ENCODE measurements at places on chromosomes 4 and X.

GRCh38 chr4:95572304-95572991 lies 23.7 kb upstream of the UNC5C start:
- peak; percentile 69 for DNase-seq
- H3K27ac ChIP-seq, result no peak overlapping the region
- H3K27me3 ChIP-seq, result no peaks in the 10 kb centered on the region
- no peaks in the 10 kb centered on the region for H3K36me3 ChIP-seq
- H3K4me3 ChIP-seq, result no peak overlapping the region

- no peak for DNase-seq
- no peak overlapping the region for H3K4me3 ChIP-seq
- H3K4me1 ChIP-seq, result no peaks in the 10 kb centered on the region
- no peak overlapping the region for H3K27ac ChIP-seq
- H3K27me3 ChIP-seq, result no peaks in the 10 kb centered on the region
Measured at GRCh38 chr4:165692082-165692481, 181.0 kb upstream of the TLL1 start.

DNA sequence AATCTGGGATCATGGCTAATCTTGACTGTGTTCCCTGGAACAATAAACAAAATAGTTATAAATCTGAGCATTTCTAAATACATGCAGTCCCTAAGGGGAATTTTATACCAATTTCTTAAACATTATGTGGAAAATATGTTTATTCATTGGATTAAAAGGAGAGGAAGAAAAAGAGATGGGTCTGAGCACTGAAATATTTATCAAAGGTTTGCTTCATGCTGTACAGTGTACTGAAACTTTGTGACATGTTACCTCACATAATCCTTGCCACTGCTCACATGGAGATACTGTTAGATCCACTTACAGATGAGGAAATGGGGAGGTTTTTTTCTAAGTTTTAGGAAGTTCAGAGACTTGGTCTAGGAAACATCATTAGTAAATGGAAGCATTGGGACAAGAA lies 443.6 kb downstream of the SPRY1 start:
- H3K36me3 ChIP-seq, result peaks cover 6% of the 10 kb centered on the region
- no peak for DNase-seq
- H3K4me3 ChIP-seq, result no peak overlapping the region
- no peak overlapping the region for H3K27ac ChIP-seq

DNA sequence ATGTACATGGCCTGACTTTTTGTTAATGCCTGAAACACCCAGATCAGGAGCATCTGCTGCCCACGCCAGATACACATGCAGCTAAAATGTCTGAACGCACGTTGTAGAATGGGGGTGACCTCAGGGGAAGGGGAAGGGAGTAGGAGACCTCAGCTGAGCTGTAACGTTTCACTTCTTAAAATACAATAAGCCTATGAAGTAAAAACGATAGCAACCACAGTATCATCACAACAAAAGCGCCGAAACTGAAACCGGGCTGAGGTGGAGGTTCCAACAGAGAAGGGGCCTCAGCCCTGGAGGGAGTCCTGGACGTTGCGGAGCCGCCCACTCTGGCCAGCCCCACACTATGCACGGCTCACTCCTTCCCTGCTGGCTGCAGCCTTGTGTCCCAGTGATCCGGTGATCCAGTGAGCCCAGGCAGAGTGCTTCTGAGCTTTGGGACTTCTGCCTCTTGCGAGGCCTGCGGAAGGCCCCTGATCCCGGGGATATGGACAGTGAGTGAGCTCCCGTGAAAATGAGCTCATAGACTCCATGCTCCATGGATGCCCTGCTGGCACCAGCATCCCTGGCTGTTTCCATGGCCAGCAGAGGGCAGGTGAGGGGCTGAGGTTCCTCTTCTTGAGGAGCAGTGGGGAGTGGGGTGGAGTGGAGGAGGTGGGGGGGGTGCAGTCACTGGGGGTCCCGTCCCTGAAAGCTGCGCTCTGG lies 52.0 kb downstream of the HMX1 start:
- H3K27me3 ChIP-seq, result no peaks in the 10 kb centered on the region
- no peak overlapping the region for H3K27ac ChIP-seq
- DNase-seq, result no peak
- no peaks in the 10 kb centered on the region for H3K36me3 ChIP-seq
- no peak overlapping the region for H3K4me3 ChIP-seq
- no peaks in the 10 kb centered on the region for H3K4me1 ChIP-seq

GRCh38 chr4:182449930-182450439 lies 206.8 kb downstream of the TENM3 start:
- H3K36me3 ChIP-seq, result no peaks in the 10 kb centered on the region
- no peak for DNase-seq
- no peaks in the 10 kb centered on the region for H3K4me1 ChIP-seq
- peaks cover 56% of the 10 kb centered on the region for H3K27me3 ChIP-seq
- H3K4me3 ChIP-seq, result no peak overlapping the region

DNA sequence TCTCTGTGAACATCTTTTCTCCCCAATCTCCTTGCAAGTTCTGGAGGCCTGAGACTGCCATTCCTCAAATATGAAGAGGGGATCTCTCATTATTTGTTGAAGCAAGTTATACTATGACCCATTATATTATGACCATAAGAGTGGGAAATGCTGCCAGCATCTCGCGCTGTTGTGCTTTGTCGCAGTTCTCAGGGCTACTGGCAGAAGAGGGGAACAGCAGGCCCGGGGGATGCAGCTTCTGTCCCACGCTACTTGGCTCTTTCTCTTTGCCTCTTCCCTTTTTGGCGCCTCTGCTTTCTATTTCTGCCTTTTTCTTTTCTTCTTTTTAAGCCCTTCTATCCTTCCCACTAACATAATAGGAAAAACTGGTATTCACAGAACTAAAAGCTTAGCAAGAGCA lies 64.2 kb downstream of the GEMIN8 start:
- H3K27ac ChIP-seq, result no peak overlapping the region
- H3K36me3 ChIP-seq, result no peaks in the 10 kb centered on the region
- H3K4me1 ChIP-seq, result no peaks in the 10 kb centered on the region
- DNase-seq, result no peak
- peaks cover 21% of the 10 kb centered on the region for H3K27me3 ChIP-seq

DNA sequence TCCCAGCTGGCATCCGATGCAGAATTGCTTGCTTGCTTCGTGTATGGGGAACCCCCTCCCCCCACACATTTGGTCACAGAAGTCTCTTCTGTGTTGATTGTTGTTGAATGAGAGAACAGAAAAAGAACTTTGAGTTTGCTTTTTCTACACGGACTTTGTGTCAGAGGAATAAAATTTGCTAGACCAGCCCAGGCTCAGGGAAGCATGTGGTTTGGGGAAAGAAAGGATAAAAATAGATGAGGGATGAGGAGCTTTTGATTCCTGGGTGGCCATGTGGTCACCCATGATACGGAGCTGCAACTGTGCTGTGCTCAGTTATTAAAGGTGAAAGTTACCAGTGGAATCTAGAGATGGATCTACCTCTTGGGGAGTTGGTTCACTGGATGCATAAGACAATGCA lies 34.2 kb upstream of the ESX1 start:
- H3K4me1 ChIP-seq, result no peaks in the 10 kb centered on the region
- H3K27ac ChIP-seq, result no peak overlapping the region
- peaks cover 23% of the 10 kb centered on the region for H3K27me3 ChIP-seq
- no peak for DNase-seq
- no peak overlapping the region for H3K4me3 ChIP-seq
- no peaks in the 10 kb centered on the region for H3K36me3 ChIP-seq

- H3K4me1 ChIP-seq, result no peaks in the 10 kb centered on the region
- DNase-seq, result no peak
- no peak overlapping the region for H3K4me3 ChIP-seq
- no peaks in the 10 kb centered on the region for H3K36me3 ChIP-seq
- no peak overlapping the region for H3K27ac ChIP-seq
- H3K27me3 ChIP-seq, result no peaks in the 10 kb centered on the region
Measured at GRCh38 chrX:37644381-37645305, 40.9 kb upstream of the XK start.

DNA sequence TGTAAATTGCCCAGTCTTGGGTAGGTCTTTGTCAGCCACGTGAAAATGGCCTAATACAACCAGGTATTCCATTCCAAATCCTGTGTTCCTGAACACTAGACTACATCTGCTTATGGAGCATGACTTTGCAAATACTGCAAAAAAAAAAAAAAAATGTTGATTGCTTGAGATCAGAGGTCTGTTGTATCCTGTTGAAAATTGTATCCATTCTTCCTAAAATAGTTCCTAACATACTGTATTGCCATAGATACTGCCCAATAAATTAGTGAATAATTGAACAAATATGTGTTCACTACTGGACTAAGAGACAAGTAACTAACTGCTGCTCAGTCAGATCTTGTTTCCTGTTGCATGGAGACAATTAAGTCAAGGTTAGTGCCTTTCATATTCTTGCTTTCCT lies 164.3 kb upstream of the PABPC4L start:
- no peak overlapping the region for H3K4me3 ChIP-seq
- no peak overlapping the region for H3K27ac ChIP-seq
- no peaks in the 10 kb centered on the region for H3K27me3 ChIP-seq
- H3K36me3 ChIP-seq, result no peaks in the 10 kb centered on the region
- no peak for DNase-seq

- no peak overlapping the region for H3K4me3 ChIP-seq
- H3K27me3 ChIP-seq, result no peaks in the 10 kb centered on the region
- no peaks in the 10 kb centered on the region for H3K4me1 ChIP-seq
- peaks cover 3% of the 10 kb centered on the region for H3K36me3 ChIP-seq
Measured at GRCh38 chrX:153717445-153717844, 6.7 kb downstream of the BCAP31 start.

- H3K4me3 ChIP-seq, result no peak overlapping the region
- peaks cover 16% of the 10 kb centered on the region for H3K4me1 ChIP-seq
- no peaks in the 10 kb centered on the region for H3K27me3 ChIP-seq
- DNase-seq, result no peak
Measured at GRCh38 chr4:26104056-26104685, 190.2 kb downstream of the SMIM20 start.

DNA sequence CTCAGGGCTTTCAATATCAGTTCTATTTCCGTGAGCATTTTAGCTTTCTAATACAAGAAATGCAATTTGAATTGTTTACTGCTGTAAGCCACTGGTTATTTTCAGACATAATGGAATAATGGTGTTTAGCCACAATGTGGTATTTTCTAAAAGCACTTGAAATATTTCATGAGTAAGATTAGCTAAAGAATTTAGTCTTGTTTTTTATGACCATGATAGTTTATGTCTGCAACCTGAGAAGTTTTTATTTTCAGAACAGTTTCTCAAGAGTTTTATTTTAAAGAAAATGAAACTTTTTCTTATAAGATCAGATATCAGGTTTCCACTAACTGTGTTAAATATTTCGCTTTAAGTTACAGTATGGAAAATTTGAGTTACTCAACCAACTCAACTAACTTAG lies 60.2 kb downstream of the SLIT2 start:
- H3K4me1 ChIP-seq, result peaks cover 19% of the 10 kb centered on the region
- DNase-seq, result no peak

GRCh38 chr4:124025000-124025399 lies 628.4 kb downstream of the SPRY1 start:
- no peaks in the 10 kb centered on the region for H3K27me3 ChIP-seq
- peaks cover 3% of the 10 kb centered on the region for H3K4me1 ChIP-seq
- no peak for DNase-seq

- H3K27ac ChIP-seq, result no peak overlapping the region
- peaks cover 15% of the 10 kb centered on the region for H3K36me3 ChIP-seq
- no peaks in the 10 kb centered on the region for H3K4me1 ChIP-seq
- H3K27me3 ChIP-seq, result no peaks in the 10 kb centered on the region
Measured at GRCh38 chr4:185344743-185345538, 50.8 kb downstream of the LRP2BP start.

GRCh38 chr4:164095313-164096110 lies 601.0 kb downstream of the TMA16 start:
- DNase-seq, result no peak
- no peaks in the 10 kb centered on the region for H3K27me3 ChIP-seq
- H3K4me1 ChIP-seq, result no peaks in the 10 kb centered on the region
- no peaks in the 10 kb centered on the region for H3K36me3 ChIP-seq
- no peak overlapping the region for H3K4me3 ChIP-seq

DNA sequence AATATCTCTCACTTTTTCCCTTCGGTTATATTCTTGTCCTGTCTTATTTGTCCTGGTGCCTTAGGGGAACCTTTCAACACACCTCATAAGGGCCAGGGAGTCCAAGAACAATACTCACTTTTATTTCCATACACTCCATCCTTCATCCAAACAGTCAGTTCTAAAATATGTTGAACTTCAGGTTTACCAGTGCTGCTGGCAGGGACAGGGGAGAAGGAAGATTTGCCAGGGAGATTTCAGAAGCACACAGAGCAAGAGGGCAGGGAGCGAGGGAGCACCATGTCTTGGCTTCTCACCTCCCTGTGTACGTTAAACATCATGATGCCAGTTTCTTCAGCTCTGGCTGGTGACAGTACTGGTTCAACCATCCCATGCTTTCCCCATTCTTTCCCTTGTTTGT lies 631.1 kb upstream of the FAT1 start:
- DNase-seq, result no peak
- H3K4me1 ChIP-seq, result no peaks in the 10 kb centered on the region
- H3K27ac ChIP-seq, result no peak overlapping the region

GRCh38 chr4:4794421-4794820 lies 65.0 kb upstream of the MSX1 start:
- peaks cover 7% of the 10 kb centered on the region for H3K4me1 ChIP-seq
- no peak overlapping the region for H3K27ac ChIP-seq
- no peaks in the 10 kb centered on the region for H3K27me3 ChIP-seq
- no peaks in the 10 kb centered on the region for H3K36me3 ChIP-seq
- H3K4me3 ChIP-seq, result no peak overlapping the region
- no peak for DNase-seq

GRCh38 chrX:40006106-40007017 lies 91.4 kb downstream of the BCOR start:
- H3K27me3 ChIP-seq, result peaks cover 17% of the 10 kb centered on the region
- no peaks in the 10 kb centered on the region for H3K4me1 ChIP-seq
- H3K36me3 ChIP-seq, result no peaks in the 10 kb centered on the region
- H3K27ac ChIP-seq, result no peak overlapping the region
- peak; percentile 68 for DNase-seq

DNA sequence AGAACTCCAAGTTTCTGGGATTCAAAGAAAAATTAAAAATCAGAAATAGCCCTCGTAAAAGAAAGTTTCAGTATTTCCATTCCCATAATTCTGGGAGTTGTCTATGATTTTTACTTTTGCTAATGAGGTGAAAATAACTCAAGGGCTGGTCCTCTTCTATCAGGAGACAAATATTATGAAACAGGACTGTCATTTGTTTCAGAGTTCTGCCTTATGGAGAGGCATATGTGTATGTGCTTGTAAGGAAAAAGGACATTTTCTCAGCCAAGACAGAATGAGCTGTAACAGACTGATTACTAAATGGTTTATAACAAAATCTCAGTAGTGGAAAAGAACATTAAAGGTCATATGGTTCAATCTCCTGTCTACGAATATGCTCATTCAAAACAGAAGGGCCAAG lies 59.0 kb upstream of the TAB3 start:
- DNase-seq, result peak; percentile 62
- no peaks in the 10 kb centered on the region for H3K36me3 ChIP-seq
- no peaks in the 10 kb centered on the region for H3K4me1 ChIP-seq
- H3K27me3 ChIP-seq, result no peaks in the 10 kb centered on the region
- H3K4me3 ChIP-seq, result no peak overlapping the region

GRCh38 chr4:106530024-106530361 lies 161.4 kb upstream of the GIMD1 start:
- no peak overlapping the region for H3K27ac ChIP-seq
- H3K36me3 ChIP-seq, result no peaks in the 10 kb centered on the region
- H3K4me3 ChIP-seq, result no peak overlapping the region
- no peak for DNase-seq

- DNase-seq, result peak; percentile 98
- H3K27me3 ChIP-seq, result no peaks in the 10 kb centered on the region
- H3K27ac ChIP-seq, result peak within 1 kb of the TSS; percentile 62
- H3K4me3 ChIP-seq, result peak within 1 kb of the TSS; percentile 79
- H3K4me1 ChIP-seq, result no peaks in the 10 kb centered on the region
Measured at GRCh38 chr4:47914220-47914925, at the start of gene NFXL1. NFXL1 (minus strand) TSS chr4:47914583; CDS start chr4:47914203, 380 bp downstream.

All from lung (tissue), 17 donors.